ENCODE measurements at places on chromosomes 3 and 15. TPM values are rescaled to one million over a fixed set of nuclear protein-coding genes. Genes with fewer than 3 reads are reported as not detected.

DNA sequence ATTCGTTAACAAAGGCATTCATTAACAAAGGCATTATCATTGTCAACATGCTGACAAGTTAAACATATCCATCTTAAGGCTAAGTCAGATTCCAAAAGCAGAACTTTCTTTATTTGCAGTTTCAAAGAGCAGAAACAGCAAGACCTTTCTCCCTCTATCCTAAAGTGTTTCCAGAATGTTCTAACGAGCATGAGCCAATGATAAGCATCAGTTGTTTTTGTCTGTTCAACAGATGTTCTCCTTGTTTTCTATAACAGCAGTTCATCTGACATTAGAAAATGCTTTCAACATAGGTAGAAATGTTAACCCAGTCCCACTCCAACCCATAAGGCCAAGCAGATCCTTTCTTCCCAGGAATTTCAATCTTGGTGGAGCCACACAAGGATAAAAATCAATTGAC lies 77.6 kb upstream of the POMGNT2 start:
- DNase-seq: no peak

- DNase-seq: no peak
Measured at GRCh38 chr3:39941931-39942330, 132.5 kb downstream of the MYRIP start.

GRCh38 chr3:177483182-177483967 lies 286.1 kb upstream of the TBL1XR1 start:
- no peak for DNase-seq

GRCh38 chr3:39191111-39191510 lies 1.3 kb downstream of the XIRP1 start:
- no peak for DNase-seq

DNA sequence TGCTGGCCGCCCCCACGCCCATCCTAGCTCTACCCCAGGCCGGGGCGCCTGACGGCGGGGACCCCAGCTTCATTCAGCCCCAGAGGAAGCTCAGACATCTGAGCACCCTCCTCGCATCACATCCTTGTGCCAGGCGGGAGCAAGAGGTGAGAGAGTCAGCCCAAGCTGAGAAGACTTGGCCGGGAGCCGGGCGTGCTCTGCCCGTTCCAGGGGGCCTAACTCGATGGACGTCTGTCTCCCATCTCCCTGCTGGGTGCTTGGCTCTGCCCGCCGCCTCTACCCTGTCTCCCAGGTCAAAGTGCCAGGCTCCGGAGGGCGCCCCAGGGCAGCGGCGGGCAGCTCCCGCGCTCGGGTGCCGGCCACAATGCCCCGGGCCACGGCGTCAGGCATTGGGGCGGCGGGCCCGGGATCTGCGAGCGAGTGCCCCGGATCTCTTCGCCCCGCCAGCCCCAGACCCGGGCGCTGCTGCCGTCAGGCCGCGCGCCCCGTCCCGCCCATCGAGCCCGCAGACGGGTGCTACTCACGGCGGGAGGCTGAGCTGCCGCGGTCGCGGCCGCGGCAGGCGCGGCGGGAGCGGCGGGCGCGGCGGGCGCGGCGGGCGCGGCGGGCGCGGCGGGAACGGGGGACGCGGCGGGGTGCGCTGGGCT lies 388 bp downstream of the DAPK2 start:
- DNase-seq: no peak

DNA sequence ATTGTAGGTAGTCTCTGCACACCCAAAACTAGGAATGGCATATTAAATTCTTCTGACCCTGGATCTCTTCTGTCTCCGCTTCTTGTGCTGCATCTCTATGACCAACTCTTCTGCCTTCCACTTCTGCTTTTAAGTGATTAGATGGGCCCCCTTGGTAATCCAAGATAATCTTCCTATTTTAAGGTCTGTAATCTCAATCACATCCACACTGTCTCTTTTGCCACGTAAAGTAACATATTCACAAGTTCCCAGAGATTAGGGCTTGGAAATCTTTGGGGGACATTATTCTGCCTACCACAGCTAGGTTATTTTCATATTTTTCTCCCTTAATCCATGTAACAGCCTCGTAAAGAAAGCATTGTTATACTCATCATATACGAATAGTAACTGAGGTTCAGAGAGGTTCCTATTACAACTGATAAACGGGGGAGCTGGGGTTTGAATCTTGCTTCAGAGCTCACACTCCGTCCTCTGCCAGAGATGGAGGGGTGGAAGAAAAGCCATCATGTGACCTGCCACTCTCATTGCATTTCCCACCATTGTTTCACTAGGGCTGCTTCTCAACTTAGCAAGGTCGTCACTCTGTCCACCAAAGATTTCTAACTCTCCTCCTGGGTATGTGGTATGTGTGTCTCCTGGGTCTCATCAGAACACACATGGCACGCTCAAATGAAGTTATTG lies 6.6 kb upstream of the CD47 start:
- DNase-seq: no peak

DNA sequence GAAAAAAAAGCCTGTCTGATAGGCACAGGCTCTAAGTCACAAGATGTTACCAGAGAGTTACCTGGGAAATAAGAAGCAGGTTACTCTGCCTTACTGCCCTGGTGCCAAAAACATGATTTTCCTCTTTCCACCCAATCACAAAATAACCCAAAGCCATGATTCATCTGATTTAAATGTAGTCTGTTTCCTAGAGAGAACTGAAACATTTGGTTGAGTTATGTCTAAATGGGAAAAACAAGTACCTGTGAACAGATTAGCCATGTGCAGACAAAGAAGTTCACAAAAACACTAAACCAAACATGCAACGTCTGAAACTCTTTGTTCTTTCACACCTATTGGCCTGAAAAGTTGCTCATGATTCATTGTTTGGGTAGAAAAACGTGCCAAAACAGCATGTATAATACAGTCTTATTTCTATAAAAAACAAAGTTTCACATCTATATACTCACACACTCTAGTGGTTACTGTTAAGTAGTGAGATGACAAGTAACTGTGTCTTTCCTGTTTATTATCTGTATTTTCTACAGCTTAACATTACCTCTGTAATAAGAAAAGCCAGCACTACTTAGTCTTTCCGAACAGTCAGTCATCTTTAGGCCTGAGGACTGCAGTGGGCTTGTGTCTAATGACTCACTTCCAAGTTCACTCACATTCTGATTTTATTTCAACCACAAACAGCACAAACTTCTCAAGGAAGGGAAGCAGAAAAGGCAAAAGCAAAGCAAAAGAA lies 30.2 kb downstream of the FAM174B start:
- DNase-seq: no peak

DNA sequence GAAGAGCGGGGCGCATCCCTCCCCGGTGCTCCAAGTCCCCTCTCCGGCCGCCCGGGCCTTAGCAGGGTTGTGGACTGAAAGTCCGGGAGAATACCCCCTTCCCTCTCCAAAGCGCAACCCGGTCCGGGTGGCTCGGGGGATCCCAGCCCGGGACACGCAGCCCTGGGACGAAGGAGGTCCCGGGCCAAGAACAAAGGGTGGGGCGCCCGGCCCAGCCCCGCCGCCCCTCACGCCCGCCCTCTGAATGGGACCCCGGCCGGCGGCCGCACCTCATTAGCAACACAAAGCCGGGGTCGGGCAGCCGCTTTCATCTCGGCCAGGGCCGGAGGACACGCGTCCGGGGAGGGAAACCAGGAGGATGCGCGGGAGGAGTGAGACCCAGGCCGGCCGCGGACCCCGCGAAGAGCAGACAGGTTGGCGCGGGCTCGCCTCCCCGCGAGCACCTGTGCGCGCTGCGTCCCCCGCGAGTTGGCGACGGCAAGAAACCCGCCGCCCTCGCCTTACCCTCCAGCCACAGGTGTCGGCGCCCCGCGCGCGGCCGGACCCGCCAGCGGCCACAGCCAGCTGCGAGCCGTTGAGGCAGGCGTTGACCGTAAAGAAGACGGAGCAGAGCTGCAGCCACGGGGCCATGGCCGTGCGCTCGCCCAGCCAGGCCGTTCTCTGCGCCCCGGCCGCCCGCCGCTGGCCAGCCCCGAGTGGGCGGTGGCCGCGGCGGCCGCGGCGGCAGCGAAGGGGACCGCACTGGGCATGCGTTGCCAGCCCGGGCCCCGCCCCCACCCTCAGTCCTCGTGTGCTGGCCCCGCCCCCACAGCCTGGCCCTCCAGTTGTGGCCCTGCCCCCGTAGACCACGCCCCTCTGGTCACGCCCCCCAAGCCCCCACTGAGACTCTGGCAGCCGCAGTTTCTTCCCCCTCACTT lies at the start of gene IL17RD:
IL17RD (minus strand) TSS at position 697 of the 917 bp plus-strand sequence; CDS start at position 630, 67 bp downstream.
- DNase-seq: peak; percentile 81

GRCh38 chr3:122975924-122976293 lies 51.7 kb downstream of the SEMA5B start:
- no peak for DNase-seq

- no peak for DNase-seq
Measured at GRCh38 chr15:37693926-37694325, 240.5 kb upstream of the TMCO5A start.

- DNase-seq: no peak
Measured at GRCh38 chr3:99482191-99482590, 156.2 kb upstream of the COL8A1 start.

GRCh38 chr3:149214702-149215101 lies 6.9 kb downstream of the CP start:
- DNase-seq: no peak

DNA sequence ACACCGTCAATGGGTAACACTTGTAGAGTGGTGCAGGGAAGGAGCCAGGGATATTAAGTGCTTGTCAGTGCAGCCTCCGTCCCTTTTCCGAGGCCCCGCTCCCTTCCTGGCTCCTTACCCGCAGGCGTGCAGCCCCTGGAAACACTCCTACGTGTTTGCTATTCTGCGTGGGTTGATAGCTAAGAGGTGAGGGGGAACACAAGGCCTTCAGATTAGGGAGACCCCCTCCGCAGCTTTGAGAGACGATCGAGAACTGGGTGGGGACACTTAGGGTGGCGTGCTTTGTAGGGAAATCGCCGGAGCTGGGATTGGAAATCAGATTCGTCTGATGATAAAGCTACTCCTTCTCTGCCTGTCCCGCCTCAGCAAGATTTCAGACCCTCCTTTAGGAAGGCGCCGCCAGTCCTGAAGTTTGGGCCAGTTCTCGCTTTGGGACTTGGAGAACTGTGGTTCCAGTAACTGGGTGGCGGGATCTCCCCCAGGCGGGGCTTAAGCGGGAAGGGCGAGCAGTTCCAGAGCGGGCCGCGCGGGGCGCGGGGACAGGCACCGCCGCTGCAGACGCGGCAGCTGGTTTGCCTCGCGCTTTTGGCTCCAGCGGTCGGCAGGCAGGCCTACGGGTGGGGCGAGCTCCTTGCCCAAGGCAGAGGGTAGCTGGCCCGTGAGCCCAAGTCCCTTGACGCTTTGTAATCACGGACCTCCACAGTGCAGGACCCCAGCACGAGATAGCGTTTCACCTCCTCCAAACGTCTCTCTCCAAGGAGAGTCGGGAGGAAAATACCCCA lies 8.0 kb upstream of the FAM107A start:
- DNase-seq: peak; percentile 80

GRCh38 chr3:194148383-194148782 lies 12.4 kb downstream of the HES1 start:
- DNase-seq: peak; percentile 42

DNA sequence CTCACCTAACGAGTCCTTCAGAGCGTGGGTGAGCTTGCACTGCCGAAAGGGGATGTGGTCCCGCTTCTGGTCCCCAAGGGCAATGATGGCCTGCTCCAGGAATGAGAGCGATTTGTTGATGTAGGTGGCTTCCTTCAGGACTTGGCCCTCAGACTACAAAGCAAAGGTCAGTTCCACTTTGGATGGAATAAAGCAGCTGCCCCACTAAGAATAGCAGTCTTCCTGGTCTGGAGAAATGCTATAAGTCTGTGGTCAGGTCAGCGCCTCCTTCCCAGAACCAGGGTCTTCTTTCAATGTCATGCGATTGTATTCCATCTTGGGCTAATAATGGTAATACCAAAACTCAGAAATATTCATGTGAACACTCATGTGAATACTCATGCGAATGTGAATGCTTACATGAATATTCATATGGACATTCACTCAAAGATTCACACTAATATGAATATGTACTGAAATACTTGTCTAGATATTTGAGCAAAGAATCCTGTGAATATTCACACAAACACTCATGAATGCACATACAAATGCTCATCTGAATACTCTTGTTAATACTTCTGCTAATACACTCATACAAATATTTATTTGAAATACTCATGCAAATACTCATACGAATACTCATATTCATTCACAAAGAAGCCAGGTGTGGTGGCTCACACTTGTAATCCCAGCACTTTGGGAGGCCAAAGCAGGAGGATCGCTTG lies 16.7 kb downstream of the KIF9 start:
- DNase-seq: no peak

DNA sequence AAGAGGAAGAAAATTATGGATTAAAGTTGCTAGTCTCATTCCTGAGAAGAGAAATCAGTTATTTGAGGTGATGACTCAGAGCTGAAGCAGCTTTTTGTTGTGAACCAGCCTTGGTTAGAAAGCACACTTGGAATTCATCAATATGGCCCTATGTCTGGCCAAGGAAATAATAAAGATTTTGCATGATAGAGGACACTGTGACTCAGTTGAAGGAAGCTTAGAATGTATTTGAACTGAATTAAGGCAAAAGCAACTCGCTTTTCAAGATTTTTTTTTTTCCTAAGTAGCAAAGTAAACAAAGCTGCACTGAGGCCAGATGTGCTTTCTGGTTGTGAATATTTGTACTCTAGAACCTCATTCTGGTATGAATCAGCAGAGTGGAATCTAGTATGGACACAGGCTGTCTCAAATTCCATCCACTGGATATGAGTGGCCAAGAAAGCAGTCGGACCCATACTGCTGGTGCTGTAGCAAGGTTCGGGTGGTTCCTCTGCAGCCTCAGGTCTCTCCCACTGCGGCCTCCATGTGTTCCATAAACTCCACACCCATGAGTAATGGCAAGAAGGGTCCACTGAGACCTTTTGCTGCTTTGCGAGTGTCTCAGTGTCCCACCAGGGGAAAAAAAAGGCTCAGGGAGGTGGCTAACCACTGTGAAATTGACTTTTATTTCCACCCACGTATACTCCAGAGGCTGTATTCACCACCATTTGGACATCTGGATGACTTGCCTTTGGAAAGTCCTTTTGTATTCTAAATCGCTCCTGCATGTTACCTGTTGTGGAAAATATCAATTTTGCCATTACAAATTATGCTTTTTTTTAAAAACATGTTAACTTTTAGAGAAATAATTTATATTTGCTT lies 53.1 kb downstream of the TGFBR2 start:
- DNase-seq: no peak

DNA sequence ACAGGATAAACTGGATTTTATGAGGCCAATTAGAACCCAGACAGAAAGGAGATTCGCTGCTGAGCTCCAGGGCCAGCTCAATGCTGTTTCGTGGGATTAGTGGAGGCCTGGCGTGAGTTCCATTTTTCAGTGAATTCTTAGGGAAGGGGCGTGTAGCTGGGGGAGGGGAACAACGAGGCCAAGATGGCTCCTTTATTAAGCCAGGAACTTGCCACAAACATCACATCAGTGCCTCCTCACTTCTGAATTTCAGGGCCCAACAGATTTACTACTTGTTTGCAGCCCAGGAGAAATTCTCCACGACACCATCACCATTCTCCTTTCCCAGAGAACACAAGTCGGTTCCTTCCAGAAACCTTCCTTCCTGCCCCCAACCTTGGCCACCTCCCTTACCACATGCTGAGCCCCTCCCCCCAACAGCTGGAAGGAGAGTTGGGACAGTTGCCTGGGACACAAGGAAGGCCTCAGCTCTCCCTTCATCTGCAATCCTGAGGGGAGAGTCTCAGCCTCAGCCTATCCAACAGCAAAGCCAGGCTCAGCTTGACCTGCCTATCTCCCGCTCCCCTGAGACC lies 5.8 kb downstream of the IGDCC4 start:
- no peak for DNase-seq

Gene NANOGP8
- total RNA-seq: not detected

Gene FSTL1
- 32.2 TPM for total RNA-seq

Gene ATP10A
- 0.82 TPM for total RNA-seq

Gene STRA6
- 3.7 TPM for total RNA-seq

Gene DGKG
- total RNA-seq: 7.3 TPM

Gene PRSS50
- not detected for total RNA-seq

Data from frontal cortex (tissue), 4 donors.